ENCODE measurements at places on chromosomes 2 and 18. TPM values are rescaled to one million over a fixed set of nuclear protein-coding genes. Genes with fewer than 3 reads are reported as not detected.

The DYNC1I2 gene
- 51.4 TPM for total RNA-seq

- no peak for DNase-seq
Observed at GRCh38 chr2:72003796-72004195, 143.9 kb downstream of the CYP26B1 start.

- no peak for DNase-seq
Observed at GRCh38 chr2:236993286-236993685, 92.4 kb upstream of the COPS8 start.

DNA sequence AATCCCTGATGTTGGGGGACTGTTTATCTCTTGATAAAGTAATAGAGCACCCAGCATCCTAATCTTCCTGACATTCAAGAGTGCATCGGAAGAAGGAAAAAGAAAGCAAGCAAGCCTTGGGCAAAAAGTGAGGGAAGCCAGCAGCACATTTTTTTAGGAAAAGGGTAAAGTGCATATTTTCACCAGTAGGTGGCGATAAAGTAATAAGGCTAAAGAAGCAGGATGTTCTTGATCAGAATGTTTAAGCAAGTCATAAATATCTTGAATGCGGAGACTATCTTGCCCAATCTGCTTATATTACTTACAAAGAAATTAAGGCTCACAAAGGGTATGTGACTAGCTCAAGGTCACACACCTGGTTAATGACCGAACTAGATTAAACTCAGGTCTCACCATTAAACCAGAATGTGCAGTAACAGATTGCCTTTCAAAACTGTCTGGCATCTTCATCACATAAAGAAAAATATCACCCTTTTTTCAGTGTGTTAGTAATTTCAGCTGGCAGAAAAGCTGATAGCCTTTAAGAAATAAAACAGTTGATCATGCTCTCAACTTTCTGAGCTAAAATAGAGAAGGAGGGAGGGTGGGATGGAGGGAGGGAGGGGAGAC, 83.8 kb downstream of the VIT start:
- no peak for DNase-seq

DNA sequence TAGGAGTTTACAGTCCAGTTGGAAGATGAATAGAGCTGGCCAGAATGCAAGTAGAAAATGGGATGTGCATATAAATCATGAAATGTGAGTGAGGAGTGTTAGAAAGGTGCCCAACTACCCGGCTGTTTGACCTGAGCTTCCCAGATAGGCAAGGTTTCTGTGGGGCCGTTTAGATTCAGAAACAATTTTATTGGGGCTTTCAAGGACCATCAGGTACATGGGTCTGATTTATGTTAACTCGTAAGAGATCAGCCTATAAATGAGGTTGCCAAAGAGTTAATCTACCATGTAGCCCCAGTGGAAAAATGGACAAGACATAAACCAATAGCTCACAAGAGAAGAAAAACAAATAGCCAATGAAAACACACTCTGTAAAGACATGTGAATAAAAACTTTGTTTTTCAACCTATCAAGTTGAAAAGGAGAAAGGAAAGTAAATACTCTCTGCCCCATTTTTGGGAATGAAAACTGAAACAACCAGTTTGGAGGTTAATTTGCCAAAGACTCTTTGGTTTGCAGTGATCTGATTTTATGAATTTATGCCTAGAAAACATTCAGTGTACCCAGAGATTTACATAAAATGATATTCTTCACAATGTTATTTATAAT, 77.4 kb downstream of the TMEM247 start:
- DNase-seq = no peak

The SOS1 gene
- 31.5 TPM for total RNA-seq

The DSG1 gene
- total RNA-seq = not detected

DNA sequence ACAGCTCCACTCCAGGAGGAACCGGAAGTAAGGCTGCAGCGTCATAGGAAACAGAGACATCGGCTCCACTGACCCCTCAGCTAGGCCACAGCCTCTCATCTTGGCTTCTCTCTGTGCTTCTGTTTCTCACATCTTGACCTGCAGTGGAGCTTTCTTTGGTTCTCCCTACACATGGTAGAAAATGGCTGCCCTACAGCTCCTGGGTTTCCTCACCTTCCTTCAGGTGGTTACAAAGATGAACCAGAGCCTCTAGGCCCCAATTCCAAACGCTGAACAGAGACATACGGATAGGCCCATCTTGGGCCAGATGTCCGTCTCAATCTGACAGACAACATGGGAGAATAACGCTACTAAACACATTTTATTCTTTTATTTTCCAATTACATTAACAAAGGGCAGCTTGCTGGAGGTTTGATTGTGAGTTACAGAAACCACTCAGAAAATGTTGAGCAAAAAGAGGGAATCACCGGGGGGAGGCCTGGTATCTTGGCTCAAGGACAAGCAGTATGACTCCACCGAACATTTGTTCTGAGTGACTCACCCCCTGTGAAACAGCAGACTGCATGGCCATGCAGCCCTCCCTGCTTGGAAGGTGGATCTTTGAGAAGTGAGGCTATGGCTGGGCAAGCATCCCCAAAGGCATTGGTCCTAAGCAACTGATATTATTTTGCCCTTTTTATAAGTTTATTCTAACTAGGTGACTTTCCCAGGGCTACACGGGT, 303.5 kb downstream of the CDCA7 start:
- DNase-seq = no peak

DNA sequence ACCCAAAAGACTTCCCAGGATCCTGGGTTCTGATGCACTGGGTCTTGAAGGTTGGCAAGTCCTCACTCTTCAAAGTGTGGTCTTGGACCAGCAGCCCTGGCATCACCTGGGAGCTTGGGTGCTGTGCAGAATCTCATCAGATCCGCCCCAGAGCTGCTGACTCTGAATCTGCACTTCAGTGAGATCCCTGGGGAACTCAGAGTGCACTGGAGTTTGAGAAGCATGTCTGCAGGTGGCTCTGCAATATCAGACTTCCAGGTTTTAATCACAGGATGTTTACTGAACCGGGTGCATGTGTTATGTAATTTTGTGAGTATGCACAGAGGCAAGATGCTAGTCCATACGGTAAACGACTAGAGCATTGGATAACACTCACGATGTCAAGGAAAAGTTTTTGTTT, 58.0 kb upstream of the BOD1L2 start:
- DNase-seq = no peak

The NFATC1 gene
- total RNA-seq = 28.7 TPM
